Stimulated activated CD8-positive, alpha-beta memory T cell treated with anti-CD3 and anti-CD28 coated beads, Interleukin-15, amount 100 ng/mL, for 48 hours (primary cell): ENCODE measurements at places on chromosomes 4 and X.

DNA sequence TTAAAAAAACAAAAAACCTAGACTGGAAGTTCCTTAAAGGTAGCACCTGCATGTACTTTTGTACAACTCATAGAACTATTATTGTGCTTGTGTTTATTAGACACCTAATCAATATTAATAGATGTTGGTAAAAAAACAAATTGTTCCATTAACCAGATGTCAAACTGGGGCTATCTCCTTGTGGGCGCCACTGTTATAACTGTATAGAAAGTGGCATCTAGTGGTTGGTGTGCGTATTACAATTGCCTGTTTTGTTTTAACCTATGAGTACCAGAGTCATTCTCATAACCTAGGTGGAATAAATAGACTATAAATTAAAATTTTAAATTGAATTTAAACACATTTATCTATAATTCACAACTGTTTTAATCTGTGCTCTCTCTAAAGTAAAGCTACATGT lies 97.4 kb downstream of the COL4A5 start:
- DNase-seq = no peak

DNA sequence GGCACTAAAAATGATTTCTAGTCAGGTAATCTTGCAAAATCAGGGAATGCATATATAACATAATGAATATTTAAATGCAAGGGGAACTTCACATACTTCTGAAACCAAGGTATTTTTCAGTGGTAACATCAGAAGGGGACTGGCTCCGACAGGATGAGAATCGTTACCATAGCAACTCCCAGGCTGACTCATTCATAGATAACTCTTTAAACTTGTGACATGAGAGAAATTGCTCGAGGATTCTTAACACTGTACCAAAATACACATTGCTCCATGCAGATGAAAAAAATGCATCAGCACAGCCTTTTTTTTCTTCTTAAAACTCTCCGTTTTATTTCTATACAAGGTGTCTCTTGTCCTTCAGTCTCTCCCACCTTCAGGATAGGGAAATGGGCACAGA lies 114.3 kb downstream of the GABRB1 start:
- DNase-seq = no peak

GRCh38 chrX:115257711-115258110 lies 23.8 kb upstream of the LRCH2 start:
- DNase-seq = no peak

GRCh38 chr4:157196046-157196445 lies 24.5 kb upstream of the GRIA2 start:
- no peak for DNase-seq

- DNase-seq = no peak
Measured at GRCh38 chr4:54746218-54746617, 88.5 kb downstream of the KIT start.

GRCh38 chr4:13261486-13262257 lies 222.5 kb downstream of the RAB28 start:
- no peak for DNase-seq
